ENCODE measurements at places on chromosomes 2 and 18.

- DNase-seq = no peak
Measured at GRCh38 chr2:206353685-206354084, 79.2 kb downstream of the ZDBF2 start.

DNA sequence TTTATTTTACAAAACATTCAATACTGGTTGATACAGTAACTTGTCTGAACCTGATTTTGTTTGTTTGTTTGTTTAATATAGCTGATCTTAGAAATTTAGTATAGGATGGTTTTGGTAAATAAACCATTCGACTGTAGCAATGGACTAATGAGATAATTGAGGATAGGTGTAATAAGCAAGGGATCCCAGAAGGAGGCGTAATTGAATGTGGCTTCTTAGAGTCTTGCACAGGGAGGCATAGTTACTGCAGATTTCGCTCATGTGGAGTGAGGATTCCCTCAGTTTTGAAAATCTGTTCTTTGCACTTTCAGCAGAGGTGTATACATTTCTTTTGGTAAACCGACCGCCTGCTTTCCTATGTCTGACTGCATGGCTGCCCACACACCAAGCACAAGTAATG lies 709.6 kb downstream of the SOCS6 start:
- no peak for DNase-seq

- DNase-seq = no peak
Measured at GRCh38 chr18:47404845-47405244, 153.4 kb upstream of the SKOR2 start.

DNA sequence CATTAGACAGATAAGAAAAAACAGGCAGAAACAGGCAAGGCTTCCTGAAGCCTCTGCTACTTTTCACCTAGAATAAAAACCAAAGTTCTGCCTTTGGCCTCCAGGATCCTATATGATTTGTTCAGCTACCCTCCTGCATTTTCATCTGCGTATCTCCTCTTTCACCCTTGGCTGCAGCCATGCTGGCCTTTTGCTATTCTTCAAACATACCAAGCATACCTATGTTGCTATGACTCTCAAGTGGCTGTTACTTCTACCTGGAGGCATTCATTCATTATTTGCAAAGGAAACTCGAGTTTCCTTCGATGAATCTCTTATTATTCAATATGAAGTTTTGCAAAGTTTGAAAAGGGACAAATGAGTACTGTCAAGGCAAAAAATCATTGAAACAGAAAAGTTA lies 106.4 kb upstream of the HNMT start:
- DNase-seq = no peak

GRCh38 chr2:191923652-191923997 lies 76.7 kb upstream of the CAVIN2 start:
- DNase-seq = no peak

- DNase-seq = no peak
Measured at GRCh38 chr2:27681841-27682240, 18.2 kb downstream of the SLC4A1AP start.

GRCh38 chr18:71374294-71375000 lies 1085.6 kb downstream of the SOCS6 start:
- no peak for DNase-seq

DNA sequence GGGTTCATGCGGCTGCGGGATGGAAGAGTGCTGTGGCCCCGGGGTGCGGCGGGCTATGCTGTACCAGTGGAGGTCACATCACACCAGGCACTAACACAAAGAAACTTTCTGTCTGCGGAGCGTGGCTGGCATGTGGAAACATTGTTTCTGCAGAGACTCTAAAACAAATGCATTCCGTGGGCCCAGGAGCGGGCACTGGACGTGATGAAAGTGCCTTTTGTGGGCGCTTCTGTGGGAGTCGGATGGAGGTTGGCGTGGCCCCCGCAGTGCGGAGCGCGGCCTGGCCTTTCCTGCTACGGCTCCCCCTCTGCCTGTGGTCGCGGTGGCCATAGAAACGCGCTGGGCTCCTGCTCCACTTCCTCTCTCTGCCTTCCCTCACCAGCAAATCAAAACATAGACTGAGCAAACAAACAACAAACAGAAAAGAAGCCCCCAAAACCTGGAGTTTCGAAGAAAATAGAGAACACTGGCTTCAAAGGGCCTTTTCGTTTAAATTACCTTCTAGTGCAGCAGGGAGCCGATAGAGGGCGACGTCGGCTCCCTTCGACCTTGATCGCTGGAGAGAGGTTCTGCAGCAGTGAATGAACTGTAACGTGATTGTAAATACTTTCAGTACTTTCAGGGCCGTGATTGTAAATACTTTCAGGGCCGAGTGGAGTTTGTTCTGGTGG lies 51.4 kb downstream of the KIF5C start:
- DNase-seq = peak; percentile 13

DNA sequence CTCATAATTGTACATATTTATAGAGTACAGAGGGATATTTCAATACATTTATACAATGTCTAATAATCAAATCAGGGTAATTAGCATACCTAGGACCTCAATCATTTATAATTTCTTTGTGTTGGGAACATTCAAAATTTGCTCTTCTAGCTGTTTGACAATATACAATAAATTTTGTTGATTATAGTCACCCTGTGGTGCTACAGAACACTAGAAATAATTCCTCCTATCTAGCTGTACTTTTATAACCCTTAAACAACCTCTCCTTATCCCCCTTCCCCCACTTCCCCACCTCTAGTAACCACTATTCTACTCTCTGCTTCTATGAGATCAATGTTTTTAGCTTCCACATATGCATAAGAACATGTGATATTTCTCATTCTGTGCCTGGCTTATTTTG lies 328.4 kb upstream of the RBMS1 start:
- no peak for DNase-seq

DNA sequence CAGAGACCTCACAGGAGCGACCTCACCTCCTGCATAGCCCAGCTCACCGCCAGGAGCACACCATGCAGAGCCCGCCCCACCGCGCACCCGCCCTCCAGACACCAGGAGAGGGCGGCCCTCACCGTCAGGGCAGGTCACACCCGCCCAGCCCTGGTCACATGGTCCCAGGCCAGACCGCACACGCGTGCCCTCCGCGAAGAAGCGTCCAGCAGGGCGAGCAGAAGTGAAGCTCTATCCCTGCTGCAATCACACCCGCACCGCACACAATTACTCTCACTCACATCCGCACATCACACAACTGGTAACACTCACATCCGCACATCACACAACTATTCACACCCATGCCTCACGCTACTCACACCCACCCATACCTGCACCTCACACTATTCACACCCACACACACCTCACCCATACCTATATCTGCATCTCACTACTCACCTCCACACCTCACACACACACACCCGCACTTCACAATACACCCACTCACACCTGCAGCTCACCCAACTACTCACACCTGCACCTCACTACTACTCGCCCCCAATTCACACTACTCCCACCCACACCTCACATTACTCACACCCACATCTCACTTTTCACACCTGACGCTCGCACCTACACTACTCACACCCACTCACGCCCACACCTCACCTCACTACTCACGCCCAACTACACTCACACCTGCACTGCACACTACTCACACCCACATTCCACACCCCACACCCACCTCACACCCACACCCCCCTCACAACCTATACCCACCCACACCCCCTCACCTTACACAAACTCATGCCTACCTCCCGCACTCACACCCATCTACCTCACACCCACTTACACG lies 242.0 kb downstream of the HDAC4 start:
- no peak for DNase-seq

- DNase-seq = no peak
Measured at GRCh38 chr18:31774477-31774785, 13.8 kb upstream of the SLC25A52 start.

DNA sequence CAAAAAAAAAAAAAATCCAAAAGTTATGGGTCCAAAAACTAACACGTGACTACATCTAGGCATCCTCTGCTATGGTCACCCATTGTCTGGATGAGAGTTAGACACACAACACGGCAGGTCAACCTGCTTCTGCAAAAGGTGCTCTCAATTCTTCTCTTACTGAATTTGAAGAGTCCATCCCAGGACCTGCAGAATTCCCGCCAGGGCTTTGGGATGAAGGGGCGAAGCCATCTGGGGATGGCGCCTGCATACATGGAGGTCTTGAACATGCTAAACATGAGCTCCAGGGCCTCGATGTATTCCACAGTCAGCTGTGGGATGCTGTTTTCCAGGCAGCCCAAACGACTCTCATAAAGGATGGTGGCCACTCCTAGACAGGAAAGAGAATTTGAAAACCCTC lies 19.1 kb downstream of the CYP27C1 start:
- DNase-seq = no peak

- no peak for DNase-seq
Measured at GRCh38 chr2:132671151-132671835, 1.3 kb upstream of the LYPD1 start.

DNA sequence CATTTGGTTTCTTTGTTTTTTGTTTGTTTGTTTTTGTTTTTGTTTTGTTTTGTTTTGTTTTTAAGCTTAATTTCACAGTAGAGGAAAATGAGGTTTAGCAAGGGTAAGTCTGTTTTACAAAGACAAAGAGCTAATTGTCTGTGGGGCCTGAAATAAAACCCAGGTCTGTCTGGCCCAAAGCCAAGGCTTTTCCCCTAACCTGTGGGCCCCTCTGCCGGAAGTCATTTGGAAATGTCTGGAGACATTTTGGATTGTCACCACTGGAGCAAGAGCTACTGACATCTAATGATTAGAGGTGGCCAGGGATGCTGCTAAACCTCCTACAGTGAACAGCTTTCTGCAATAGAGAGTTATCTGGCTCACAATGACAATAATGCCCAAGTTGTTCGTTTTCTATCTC lies 167.2 kb downstream of the MAP2 start:
- no peak for DNase-seq

DNA sequence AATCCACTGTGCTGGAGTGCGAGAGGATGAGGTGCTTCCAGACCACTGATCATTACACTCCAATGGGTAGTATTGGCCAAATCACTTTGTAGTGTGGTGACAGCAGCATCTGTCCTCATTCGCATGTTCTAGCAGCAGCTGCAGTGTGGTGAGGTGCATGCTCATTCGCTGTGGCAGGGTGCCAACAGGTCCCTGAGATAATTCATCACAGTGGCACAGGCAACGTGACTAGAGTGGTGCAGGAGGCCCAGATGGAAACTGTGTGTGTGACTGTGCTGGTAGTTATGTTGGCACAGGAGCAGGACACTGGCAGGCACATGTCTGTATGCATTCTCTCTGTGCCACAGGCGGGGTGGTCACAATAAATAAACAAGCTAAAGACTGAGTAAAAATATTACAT lies 329.5 kb upstream of the SYT4 start:
- no peak for DNase-seq

DNA sequence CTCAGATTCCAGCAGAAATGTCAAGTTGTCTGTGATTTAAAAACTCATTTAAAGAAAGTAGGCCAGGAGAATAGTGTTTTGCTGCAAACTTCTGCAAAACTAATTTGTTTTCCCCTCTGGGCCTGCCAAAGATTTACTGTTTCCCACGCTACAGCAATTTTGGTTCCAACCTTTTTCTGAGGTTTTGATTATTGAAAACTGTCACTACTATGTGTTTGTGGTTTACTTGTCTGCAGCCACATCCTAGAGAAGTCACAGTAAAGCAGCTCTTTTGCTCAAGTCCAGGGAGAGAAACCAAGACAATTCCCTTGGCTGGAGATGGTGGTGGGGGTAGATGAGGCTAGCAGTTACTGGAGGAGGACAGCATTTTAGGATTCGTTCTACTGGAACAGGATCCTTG lies 12.8 kb downstream of the IL1R2 start:
- DNase-seq = no peak

DNA sequence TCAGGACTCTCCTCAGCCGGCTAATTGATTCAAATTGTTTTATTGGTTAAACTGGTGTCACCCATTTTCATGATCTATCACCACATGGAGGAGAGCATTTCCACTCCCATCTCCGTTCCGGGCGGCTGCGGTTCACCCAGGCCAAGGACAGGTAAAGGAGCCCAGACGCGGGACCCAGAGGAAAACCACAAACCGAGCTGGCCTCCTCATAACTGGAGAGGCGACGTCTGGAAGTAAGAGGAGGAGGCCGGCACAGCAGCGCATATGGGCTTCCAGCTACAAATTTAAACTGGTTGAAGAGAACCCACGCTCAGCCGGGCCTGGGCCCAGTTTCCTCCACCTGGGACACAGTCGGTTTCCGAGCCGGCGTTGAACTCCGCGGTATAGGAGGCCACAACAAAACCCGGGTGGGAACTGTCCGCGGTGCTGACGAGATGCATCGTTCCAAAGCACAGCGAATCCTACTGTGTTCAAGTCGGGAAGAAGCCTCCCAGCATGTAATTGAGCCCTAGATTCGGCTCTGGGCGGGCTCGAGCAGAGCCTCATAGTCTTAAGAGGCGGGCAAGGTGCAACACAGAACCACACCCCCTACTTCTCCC lies 3.0 kb upstream of the SKOR2 start:
- no peak for DNase-seq

Data from activated CD8-positive, alpha-beta memory T cell treated with anti-CD3 and anti-CD28 coated beads for 4 hours (primary cell).